ENCODE measurements at places on chromosomes 11 and 22.

- DNase-seq: peak; percentile 80
Observed at GRCh38 chr11:63916837-63917691, at the start of gene RCOR2. Gene RCOR2 (minus strand): TSS chr11:63917164. CDS start chr11:63916456, 708 bp downstream.

DNA sequence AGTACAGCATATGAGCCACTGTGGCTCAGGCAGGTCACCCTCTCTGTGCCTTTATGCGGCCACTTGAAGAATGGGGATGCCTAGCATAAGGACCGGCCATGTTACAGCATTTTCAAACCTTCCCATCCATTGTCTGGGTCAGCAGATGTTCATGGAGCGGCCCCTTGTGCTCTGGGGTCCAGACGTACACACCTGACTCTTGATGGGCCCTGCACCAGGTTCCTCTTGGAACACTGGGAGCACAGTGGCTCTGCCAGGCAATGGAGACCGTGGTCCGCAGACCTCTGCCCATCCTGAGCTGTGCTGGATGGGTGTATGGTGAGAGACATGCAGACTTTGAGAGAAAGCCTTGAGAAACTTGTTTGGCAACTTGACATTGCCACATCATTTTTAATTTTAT lies 9.8 kb downstream of the PRDM11 start:
- DNase-seq: no peak

DNA sequence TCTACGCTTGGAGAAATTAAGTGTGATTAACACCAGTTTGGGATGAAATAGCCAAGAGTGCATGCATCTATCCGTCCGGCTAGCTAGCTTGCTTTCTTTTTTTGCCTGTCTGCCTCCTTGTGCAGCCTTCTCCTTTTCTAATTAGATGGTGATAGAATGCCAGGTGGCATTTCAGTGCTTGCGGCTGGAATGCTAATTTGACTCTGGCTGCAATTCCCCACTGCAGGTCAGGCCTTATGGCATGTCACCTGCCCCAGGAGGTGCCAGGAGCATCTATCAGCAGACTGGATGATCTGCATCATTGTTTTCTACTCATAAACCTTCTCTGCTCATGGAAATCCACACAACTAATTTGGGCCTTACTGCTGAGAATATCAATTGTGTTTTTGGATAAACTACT lies 51.1 kb upstream of the CABP7 start:
- DNase-seq: no peak

GRCh38 chr11:95641495-95641894 lies 148.1 kb downstream of the FAM76B start:
- DNase-seq: no peak

DNA sequence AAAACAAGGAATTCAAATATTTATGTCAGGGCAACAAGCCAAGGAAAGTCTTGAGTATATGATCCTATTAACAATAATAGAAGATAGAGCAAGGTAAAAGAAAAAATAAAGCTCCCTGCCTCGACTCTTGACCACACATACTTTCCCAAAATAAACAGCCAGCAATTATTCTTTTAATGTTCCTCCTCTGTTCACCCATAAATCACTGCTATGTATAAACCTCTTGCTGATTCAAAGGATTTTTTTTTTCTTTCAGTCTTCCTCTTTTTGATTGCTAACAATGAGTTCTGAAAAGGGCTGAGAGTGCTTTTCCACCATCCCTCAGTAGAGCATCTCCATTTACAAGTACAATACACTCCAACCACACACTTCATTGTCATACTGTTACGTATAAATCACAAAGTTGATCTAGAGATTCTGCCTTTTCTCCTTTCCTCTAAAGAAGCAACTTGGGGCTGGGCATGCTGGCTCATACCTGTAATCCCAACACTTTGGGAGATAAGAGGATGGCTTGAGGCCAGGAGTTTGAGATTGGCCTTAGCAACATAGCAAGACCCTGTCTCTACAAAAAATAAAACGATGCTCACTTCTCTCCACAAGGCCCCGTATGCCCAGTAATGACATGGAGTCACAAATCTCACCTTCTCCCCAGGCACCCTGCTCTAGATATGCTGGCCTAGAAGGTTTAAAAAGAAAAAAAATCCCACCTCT lies 24.0 kb downstream of the RAB30 start:
- no peak for DNase-seq

- DNase-seq: no peak
Observed at GRCh38 chr11:43489869-43490465, 131.2 kb downstream of the TTC17 start.

GRCh38 chr11:59138643-59139042 lies 4.0 kb upstream of the FAM111A start:
- DNase-seq: no peak

DNA sequence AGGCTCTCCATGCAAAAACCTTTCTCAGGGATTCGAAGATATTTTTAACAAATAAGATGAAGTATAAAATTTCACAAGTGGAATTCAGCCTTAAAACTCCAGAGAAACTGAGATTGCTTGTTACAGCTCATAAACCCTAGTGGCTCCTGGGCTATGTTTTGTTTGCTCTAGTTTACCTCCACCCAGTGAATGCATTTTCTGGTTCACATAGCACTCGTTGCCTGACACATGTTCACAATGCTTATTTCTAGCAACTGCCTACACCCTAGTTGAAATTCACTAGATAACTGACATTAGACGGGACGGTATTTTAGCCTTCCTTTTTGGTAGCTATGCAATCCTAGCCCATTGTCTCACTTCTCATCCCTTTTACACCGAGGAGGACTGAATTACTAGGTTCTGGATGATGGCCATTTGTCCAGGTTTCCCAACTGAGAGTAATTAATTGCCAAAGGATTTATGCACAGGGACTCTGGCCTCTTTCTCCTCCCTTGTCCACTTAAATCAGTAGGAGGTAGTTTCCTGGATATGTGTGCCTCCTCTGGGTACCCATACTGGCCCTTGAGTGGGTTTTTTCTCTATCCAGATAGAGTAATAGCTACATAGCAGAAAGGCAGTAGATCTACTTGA lies 951.6 kb downstream of the DLG2 start:
- DNase-seq: no peak

DNA sequence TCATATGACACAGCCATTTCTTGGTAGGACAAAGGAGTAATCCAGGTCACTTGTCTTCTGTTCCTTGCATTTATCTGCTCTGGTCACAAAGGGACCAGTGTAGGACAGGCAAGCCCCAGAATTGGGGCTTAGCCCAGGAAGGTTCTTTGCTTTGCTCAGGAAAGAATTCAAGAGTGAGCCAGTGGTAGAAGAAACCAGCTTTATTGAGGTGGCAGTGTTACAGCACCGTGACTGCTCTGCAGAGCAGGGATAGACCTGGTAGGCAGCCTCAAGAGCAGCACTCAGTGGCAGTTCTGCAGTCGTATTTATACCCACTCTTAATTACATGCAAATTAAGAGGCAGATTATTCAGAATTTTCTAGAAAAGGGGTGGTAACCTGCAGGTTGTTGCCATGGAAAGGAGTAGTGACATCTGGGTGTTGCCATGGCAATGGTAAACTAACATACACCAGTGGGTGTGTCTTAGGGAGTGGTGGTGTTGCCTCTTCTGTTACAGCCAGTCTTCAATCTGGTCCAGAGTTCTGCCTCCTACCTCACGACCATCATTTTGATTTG lies 84.9 kb upstream of the RAB1B start:
- peak; percentile 24 for DNase-seq

- no peak for DNase-seq
Observed at GRCh38 chr11:27313157-27313821, 49.7 kb downstream of the CCDC34 start.

DNA sequence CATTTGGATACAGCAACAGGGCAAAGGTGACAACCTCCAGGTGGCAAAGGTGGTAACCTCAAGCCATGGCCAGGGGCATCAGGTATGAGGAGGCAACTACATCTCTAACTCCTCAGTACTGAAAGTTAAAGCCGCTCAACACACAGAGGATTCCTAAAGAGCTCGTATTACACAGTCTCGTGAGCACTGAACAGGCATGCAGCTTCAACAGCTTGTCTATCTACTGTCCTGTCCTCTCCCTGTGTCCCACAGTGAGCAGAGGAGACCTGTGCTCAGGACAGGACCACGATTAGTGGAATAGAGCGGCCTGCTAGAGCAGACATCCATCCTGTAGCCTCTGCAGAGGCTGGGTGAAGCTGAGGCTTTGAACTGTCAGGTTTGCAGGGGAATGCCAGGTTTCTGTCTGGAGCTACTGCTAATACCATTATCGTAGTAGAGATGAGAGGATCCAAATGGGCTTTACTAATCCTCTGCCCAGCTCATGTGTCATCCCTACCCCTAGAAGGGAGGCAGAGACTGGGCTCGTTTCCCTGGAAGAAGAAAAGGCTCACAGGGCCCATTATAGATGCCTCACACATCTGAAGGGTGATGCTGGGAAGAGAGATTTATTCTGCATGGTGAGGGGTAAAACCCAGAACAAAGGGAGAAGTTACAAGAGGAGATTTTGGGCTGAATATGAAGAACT lies 415.2 kb downstream of the LARGE1 start:
- DNase-seq: no peak

GRCh38 chr11:134657631-134658030 lies 245.6 kb upstream of the B3GAT1 start:
- no peak for DNase-seq

DNA sequence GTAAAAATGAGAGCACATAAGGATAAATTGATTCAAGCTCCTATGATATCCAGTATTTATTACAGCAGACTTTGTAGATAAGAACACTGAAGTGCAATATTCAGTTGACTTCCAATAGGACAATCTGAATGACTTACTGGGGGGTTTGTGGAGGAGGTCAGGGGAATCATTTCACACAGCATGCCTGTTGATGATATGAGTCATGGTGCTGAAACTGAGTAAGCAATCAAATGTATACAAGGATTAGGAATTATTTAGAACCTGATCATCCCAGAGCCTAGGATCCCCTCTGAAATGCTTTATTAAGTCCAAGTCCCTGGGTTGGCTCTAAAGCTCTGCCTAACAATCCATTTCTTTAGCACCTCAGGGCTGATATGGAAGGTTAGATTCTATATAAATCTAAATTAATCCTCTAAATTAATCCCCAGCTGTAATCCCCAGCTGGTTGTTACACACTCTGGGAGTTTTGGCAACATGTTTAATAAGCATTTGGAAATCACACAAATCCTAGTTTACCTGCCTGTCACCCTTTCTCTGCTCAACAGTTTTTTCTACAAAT lies 326.4 kb downstream of the GUCY1A2 start:
- DNase-seq: no peak

GRCh38 chr22:35604621-35605368 lies 12.3 kb downstream of the MB start:
- DNase-seq: no peak

GRCh38 chr11:134071306-134071705 lies 2.4 kb downstream of the JAM3 start:
- DNase-seq: no peak

DNA sequence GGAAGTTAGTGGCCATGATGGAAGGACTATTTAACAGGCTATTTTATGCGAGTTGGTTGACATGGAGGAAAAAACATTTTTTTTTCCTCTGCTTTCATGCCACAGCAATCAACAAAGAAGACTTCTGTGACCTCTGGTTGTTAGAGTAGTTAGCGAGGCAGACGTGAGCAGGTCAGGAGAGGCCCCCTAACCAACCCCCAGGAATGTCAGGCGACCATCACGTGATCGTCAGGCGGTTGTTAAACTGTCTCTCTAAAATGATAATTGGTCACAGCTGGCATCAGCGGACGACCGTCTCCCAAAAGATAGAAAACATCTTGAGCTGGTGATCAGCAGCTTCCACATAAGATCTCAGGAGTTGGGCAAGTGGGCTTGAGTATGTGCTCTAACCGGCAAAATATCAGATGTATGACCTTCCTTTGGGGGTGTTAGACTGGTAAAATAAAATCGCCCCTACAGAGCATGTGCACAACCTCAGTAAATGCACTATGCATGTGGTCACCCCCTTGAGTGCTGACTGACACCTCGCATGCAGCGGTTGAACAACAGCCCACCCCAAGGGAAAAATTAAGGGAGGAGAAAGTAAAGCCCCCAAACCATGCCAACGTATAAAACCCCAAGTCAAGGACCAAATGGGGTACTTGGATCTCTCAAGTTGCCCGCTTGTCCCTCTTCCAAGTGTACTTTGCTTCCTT lies 20.9 kb upstream of the NARS2 start:
- no peak for DNase-seq
